ENCODE measurements at places on chromosomes 1 and 21. TPM values are rescaled to one million over a fixed set of nuclear protein-coding genes. Genes with fewer than 3 reads are reported as not detected.

The CACNA1S gene
- total RNA-seq, result 0.12 TPM

The CORT gene
- total RNA-seq, result 0.44 TPM

The GJB4 gene
- not detected for total RNA-seq

The IKBKE gene
- 8.7 TPM for total RNA-seq

The OR2T29 gene
- not detected for total RNA-seq

The LHX8 gene
- total RNA-seq, result not detected

The TFAP2E gene
- total RNA-seq, result 1.3 TPM

The HSPA6 gene
- 18.7 TPM for total RNA-seq

The LCE3E gene
- total RNA-seq, result not detected

The IL19 gene
- not detected for total RNA-seq

The SDHC gene
- 187 TPM for total RNA-seq

The NOS1AP gene
- 6.2 TPM for total RNA-seq

The OPRD1 gene
- not detected for total RNA-seq

The WDR4 gene
- total RNA-seq, result 30.7 TPM

The FAM177B gene
- not detected for total RNA-seq

DNA sequence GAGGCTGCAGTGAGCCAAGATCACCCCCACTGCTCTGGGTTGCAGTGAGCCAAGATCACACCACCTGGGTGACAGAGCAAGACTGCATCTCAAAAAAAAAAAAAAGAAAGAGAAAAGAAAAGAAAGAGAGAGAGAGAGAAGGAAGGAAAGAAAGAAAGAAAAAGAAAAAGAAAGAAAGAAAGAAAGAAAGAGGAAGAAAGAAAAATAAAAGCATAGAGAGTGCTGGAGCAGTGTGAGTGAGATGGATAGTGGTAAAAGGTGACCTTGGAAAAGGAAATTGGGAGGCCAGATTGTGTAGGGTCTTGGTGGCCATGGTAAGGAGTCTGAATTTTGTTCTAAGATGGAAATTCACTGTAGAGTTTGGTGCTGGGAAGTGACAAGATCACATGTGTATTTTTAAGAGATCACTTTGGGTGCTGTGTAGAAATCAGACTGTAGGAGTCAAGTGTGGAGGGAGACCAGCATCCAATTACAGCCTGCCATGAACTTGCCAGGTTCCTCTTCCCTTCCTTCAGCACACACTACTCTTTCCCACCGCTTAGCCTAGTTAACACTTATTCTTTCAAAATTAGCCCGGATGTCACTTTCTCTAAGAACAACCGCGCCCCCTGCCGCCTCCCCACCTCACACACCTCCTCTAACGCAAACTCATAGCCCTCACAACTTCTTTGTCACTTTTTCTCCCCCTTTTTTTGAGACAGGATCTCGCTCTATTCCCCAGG lies 17.9 kb downstream of the MTX1 start:
- DNase-seq, result peak; percentile 56

- DNase-seq, result no peak
Observed at GRCh38 chr1:210951279-210951678, 182.7 kb downstream of the KCNH1 start.

DNA sequence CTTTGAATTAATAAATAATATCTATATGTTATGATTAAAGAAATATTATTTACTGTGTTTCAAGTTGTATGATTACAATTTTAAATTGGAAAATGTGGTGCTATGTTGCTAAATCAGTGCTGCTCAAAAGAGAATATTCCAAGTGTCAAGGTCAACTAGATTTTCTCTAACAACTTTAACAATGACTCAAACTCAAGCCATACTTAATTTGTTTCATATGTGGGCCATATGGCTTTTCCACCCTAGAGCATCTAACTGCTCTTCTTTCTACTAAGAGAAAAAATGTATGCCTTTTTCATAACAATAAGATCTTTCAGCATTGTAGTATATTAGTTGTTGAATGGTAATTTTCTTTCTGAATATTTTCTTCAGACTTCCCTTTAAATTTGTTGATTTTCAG lies 8.3 kb upstream of the SYT14 start:
- no peak for DNase-seq

DNA sequence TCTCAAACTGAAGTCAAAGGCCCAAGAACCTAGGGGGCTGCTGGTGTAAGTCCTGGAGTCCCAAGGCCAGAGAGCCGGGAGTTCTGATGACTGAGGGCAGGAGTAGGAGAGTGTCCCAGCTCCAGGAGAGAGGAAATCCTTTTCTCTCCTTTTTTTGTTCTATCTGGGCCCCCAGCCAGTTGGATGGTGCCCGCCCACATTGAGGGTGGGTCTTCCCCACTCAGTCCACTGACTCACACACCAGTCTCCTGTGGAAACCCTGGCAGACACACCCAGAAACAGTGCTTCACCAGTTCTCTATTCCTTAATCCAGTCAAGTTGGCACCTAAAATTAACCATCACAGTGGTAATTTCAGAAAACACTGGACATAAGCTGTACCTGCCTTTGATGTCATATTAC lies 12.7 kb upstream of the WDR26 start:
- DNase-seq, result no peak

DNA sequence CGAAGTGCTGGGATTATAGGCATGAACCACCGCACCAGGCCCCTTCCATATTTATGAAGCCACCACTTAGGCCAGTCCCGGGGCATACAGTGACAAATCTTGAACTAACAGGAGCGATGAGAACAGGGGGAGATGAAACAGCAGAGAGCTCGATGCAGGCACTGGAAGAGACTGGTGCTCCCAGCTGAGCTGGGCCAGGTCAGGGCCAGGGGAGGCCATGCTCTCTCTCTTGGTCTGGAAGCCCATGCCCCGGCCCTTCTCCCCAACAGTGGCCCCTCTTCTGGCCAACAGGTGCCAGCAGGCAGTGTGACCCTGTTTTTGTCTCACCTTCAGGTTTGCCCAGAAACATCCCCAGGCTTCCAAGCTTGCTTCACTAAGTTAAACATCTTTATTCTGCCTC lies 269.9 kb upstream of the C1orf174 start:
- no peak for DNase-seq

- DNase-seq, result no peak
Observed at GRCh38 chr1:214662223-214662785, 59.3 kb downstream of the CENPF start.

GRCh38 chr1:61124696-61125095 lies 42.3 kb downstream of the NFIA start:
- no peak for DNase-seq

GRCh38 chr1:244049162-244050013 lies 1.7 kb upstream of the ZBTB18 start:
- no peak for DNase-seq

GRCh38 chr21:33047231-33047630 lies 21.5 kb downstream of the OLIG2 start:
- DNase-seq, result no peak

GRCh38 chr1:108664481-108664880 lies 3.6 kb upstream of the HENMT1 start:
- DNase-seq, result no peak

DNA sequence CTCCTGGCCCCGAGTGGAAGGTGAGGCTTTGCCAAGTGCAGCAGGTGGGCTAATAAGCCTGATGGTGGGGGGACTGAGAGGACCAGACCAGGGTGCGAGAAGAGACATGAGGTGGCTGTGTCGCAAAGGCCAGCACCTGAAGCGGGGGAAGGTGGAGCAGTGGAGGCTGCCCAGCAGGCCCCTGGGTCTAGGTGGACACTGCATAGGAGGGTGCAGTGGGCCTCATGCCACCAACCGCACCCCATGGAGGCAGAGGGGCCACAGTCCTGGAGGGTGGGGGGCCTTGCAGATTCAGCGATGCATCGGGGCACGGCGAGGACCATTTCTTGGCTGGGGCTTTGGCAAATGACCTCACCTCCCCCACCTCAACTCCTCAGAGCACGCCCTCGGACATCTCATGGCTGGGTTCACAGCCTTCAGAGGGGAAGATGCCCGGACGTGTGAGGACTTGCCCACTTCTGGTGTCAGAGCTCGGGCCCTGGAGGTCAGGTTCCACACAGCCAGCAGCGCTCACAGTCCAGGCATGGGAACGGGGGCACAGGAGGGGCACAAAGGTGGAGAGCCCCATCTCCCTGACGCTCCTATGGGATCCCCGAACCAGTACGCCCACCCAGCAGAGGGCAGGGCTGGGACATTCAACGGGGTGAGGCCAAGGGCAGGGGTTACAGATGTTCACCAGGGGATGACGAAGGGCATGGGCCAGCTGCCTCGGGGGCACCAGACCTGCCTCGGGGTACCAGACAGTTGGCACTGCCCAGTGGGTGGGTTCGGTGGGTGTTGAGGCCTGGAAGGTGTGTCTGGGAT lies 35.4 kb downstream of the UBE2G2 start:
- DNase-seq, result no peak

DNA sequence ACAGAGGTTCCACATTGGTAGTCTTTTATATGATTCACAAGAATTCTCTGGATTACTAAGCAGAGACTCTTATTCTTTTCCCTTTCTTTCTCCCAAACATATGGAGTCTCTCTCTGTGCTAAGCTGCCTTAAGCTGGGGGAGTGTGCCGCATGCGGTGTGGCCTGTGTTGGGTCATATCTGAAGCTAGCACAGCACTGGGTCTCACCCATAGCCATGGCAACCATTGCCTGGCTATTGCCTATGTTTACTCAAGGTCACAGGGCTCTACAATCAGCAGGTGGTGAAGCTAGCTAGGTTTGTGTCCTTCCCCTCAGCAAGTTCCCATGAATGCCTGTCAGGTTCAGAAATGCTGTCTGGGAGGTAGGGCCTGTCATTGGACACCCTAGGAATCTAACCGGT lies 73.6 kb upstream of the ZRANB2 start:
- DNase-seq, result no peak

DNA sequence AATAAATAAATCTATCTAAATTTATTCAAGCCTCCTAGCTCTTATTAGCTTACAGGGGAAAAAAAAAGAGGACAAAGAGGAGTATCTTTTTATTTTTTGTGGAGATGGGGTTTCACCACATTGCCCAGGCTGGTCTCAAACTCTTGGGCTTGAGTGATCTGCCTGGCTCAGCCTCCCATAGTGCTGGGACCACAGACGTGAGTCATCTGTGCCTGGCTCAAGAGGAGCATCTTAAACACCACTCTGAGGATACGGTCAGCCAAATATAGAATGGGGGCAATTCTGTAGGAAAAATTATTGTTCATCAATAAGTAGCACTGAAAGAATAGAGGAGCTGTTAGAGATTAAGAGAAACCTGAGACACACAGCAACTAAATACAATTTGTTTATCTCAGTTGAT lies 24.1 kb downstream of the SLC45A3 start:
- no peak for DNase-seq

GRCh38 chr1:48206371-48206770 lies 16.1 kb upstream of the SLC5A9 start:
- no peak for DNase-seq

GRCh38 chr1:1161078-1161682 lies 12.5 kb upstream of the TTLL10 start:
- DNase-seq, result no peak

DNA sequence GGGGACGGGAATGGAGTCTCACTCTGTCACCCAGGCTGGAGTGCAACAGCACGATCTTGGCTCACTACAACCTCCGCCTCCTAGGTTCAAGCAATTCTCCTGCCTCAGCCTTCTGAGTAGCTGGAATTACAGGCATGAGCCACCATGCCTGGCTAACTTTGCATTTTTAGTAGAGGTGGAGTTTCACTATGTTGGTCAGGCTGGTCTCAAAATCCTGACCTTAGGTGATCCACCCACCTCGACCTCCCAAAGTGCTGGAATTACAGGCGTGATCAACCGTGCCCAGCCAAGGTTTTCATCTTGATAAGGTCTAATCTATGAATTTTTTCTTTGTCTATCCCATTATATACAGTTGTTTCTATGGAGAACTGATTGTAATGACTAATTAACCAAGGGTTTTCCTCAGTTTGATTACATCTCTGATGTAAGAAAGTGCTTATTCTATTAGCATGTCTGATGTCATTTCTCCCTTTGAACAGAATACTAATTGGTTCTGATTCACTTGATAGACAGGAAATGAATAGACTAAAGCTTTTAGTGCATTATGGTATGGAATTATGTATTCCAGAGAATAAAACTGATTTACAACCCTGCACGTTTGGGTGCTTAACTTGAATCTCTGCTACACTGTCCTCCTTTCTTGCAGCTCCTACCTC lies 11.9 kb downstream of the PACC1 start:
- no peak for DNase-seq

DNA sequence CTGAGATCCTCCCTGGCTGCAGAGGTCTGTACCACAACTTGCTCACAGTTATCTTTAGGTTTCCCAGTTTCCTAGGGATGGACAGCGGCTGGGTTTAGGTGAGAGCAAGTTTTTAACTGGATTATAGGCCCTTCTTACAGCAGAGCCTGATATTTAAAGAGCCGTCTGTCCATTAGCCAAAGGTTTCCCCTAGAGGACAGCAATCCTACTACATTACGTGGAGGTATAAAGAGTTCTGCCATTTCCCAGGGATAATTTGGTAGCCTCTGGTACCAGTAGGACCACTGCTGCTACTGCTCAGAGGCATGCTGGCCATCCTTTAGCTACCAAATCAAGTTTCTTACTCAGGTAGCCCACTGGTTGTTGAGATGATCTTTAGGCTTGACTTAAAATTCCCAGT lies 21.9 kb upstream of the FCGR2A start:
- no peak for DNase-seq

DNA sequence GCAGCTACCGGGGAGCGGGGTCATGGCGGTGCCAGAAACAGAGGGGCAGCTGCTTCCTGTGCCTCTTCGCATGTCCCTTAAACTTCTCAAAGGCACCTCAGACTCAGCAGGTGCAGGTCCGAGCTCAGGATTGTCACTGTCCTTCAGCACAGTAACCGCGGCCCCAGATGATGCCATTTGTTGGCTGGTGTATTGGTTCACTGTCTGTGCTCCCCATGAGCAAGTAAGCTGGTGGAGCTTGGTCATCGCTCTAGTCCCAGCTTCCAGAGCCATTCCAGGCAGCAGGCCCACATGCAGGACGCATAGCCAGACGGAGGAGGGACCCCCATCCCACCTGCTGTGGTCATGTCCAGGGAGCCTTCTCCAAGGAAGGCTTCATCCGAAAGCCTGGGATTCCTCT lies 154.0 kb upstream of the AJAP1 start:
- no peak for DNase-seq

DNA sequence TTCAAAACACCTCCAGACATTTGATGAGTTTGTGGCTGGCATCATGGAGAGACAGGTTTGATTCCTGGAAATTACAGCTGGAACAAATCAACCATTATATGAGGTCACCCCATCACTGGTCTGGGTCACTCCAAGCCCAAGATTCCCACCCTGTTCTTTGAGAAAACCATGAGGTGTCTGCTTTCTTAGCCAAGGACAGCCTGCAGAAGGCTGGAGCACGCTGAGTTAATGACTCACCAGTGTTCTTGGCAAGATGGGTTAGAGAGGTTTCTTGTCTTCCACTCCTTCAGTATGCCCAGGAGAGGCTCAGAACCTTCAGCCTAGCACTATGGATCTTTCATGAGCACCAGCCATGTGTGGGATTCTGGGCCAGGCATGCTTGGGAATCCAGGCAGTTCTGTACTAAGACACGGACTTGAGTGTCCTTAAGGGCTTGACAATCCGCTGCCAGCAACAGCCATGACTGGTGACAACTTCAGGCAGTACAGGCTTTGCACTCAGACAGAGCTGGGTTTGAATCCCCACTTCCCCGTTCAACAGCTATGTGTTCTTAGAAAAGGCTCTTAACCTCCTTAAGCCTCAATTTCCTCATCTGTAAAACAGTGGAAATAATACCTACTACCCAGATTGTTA lies 43.9 kb downstream of the GRHL3 start:
- DNase-seq, result no peak

GRCh38 chr1:23867542-23867894 lies 572 bp downstream of the FUCA1 start:
- DNase-seq, result no peak

GRCh38 chr21:21163904-21164303 lies 165.7 kb downstream of the NCAM2 start:
- peak; percentile 59 for DNase-seq

- no peak for DNase-seq
Observed at GRCh38 chr1:171901245-171901644, 59.9 kb downstream of the DNM3 start.
